Central memory CD4-positive, alpha-beta T cell (primary cell): ENCODE measurements at places on chromosomes 5 and 9.

DNA sequence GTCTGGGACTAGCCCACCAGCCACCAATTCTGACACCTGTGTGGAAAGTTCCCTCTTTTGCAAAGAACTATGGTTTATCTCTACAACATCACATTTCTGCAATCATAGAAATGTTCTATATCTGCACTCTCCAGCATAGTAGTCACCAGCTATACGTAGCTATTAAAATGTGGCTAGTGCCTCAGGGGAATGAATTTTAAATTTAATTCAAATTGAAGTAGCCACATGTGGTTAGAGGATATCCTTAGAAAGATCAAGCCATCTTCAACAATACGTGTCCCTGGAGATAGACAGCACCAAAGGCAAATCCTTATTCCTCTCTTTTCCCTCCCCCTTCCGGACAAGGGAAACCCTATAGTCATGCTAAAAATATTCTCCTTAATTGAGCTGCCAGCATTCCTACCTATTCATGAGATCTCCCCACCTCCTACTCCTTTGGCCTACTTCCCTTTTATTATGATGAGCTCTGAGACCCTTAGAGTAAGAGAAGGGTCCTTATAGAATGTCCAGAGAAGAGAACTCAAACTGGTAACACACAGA, 11.1 kb downstream of the LCP2 start:
- DNase-seq, result no peak

DNA sequence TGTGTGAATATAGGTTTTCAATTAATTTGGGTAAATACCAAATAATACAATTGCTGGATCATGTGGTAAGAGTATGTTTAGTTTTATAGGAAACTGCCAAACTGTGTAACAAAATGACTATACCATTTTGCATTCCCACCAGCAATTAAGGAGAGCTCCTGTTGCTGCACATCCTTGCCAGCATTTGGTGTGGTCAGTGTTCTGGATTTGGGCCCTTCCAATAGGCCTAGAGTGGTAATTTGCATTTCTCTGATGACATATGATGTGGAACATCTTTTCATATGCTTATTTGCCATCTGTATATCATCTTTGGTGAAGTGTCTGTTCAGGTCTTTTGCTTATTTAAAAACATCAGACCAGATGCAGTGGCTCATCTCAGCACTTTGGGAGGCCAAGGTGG, 11.6 kb upstream of the RFK start:
- no peak for DNase-seq

DNA sequence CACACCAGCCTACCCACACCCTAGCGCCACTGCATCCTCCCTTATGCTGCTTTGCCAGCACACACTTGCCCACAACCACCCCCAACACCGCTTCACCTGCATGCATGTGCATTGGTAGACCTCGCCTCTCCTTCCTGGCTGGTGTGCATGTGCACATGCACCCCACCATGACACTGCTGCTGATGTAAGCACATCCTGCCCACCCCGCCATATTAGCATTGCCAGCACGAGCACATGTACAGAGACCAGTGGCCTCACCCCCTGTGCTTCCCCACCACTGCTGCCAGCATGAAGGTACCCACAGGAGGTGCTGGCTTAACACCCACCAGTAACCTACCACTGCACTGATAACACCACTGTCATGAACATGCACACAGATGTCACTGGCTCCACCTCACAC, 218.2 kb downstream of the SLCO4C1 start:
- no peak for DNase-seq

GRCh38 chr5:51517838-51518237, 134.6 kb downstream of the ISL1 start:
- DNase-seq, result no peak

GRCh38 chr5:170430866-170431437, 41.8 kb upstream of the KCNMB1 start:
- no peak for DNase-seq
